Thymus (tissue), 14 donors: ENCODE measurements at places on chromosomes 3 and 15. TPM values are rescaled to one million over a fixed set of nuclear protein-coding genes. Genes with fewer than 3 reads are reported as not detected.
A peak's percentile ranks its signal among the peaks of the same experiment; 100 is the strongest.

The ZNF80 gene
- total RNA-seq: 0.09 TPM

The TEX9 gene
- 5.0 TPM for total RNA-seq

The IMPG2 gene
- total RNA-seq: 0.52 TPM

The RETNLB gene
- not detected for total RNA-seq

DNA sequence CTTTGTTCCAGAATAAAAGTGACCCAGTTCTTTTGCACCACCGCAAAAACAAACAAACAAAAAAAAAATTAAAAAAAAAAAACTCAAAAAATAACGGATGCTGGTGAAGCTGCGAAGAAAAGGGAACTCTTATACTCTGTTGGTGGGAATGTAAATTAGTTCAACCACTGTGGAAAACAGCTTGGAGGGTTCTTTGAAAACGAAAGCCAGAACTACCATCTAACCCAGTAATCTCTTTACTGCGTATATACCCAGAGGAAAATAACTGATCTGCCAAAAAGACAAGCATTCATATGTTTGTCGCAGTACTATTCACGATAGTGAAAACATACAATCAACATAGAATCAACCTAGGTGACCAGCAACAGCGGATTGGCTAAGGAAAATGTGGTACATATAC lies 298.9 kb upstream of the CBLB start:
- DNase-seq: no peak

DNA sequence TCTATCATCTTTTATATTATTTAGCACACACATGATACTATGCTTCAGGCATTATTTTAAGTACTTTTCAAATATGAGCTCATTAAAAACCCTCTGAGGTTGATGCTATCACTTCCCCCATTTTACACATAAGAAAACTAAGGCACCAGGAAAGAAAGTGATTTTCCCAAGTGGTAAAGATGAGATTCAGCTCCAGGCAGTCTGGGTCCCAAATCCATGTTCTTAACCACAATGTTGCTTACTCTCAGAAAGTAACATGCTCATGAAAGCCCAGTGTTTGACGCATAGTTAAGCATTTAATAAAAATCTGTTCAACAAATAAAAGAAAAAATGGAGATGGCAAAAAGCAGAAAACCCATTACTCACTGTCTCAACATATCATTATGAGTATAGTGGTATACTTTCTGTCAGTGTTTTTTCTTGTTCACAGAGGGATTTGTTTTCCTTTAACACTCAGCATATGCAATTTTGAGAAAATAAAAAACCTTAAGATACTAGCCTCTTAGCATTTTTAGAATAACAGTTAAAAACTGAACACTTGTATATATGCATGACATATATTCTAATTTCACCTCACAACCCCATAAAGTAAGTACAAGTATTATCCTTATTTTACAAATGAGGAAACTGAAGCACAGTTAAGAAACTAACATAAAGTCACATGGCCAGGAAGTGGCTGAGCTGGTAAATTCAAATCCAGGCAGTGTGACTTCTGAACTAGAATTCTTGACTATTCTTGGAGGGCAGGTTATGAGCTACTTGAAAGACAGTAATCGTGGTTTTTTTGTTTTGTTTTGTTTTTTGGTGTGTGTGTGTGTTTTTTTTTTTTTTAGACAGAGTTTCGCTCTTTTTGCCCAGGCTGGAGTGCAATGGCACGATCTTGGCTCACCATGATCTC lies 10.4 kb downstream of the PEAK1 start:
- DNase-seq: peak; percentile 29

DNA sequence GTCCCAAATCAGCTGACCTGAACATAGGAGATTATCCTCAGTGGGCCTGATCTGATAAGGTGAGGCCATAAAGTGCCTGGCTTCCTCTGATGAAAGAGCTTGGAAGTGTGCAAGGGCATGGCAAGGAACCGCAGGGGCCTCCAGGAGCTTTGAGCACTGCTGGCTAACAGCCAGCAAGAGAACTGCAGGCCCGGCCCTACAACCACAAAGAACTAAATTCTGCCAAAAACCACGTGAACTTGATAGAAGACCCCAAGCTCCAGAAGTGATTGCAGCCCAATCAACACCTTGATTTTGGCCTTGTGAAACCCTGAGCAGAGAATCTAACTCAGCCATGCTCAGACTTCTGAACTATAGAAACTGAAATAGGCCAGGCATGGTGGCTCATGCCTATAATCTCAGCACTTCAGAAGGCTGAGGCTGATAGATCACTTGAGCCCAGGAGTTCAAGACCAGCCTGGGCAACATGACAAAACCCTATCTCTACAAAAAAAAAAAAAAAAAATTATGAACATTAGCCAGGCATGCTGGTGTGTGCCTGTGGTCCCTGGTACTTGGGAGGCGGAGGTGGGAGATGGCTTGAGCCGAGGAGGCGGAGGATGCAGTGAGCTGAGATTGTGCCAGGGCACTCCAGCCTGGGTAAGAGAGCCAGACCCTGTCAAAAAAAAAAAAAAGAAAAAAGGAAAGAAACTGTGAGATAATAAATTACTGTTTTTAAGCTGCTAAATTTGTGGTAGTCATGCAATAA lies 7.7 kb upstream of the DIS3L start:
- DNase-seq: no peak

- DNase-seq: no peak
Observed at GRCh38 chr15:31271224-31271635, 55.4 kb upstream of the KLF13 start.

- no peak for DNase-seq
Observed at GRCh38 chr15:77576538-77576937, 56.2 kb downstream of the LINGO1 start.
